GM23248 (cell line): ENCODE measurements at places on chromosomes 2 and 18.

DNA sequence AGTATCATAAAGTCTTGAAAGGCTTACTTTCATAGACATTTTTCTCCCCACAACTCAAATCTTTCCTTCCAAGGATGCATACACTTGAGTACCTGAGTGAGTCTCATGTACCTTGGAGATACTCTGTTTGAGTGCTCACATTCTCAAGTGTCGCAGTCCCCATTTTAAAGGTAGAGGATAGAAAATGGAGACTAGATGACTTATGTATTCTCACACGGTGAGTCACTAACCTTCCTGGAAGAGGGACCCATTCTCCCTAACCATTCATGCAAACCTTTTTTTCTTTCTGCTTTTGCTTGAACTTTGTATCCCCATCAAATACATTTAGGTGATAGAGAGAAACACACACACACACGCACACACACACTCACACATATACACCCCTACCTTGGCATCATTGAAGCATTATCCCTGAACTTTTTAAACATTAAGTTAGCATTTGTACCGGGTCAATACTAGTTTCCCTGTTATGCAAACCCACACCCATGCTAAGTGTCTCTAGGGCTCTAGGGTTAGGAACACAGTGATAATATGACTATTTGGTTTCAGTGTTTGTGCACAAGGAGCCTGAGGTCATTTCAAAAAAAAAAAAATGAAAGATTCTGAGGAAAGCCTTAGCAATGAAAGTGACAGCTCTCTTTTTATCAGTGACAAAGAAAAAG lies 236.2 kb downstream of the IKZF2 start:
- peak; percentile 40 for DNase-seq

GRCh38 chr2:86445436-86445835 lies 4.3 kb downstream of the KDM3A start:
- DNase-seq: no peak

DNA sequence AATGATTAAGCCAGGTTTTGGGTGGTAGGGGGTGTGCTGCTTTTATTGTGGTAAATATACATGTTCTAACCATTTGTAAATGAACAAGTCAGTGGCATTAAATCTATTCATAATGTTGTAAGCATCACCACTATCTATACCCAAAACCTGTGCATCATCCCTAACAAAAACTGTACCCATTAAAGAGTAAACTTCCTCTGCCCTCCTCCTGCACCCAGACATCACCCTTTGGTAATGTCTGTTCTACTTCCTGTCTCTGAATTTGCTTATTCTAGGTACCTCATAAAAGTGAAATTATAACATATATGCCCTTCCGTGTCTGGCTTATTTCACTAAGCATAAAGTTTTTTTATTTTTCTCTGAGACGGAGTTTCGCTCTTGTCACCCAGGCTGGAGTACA lies 14.1 kb downstream of the RIF1 start:
- DNase-seq: no peak

- peak; percentile 47 for DNase-seq
Observed at GRCh38 chr2:128424406-128425171, 105.9 kb upstream of the HS6ST1 start.
